ENCODE measurements at places on chromosomes 2 and 18.

DNA sequence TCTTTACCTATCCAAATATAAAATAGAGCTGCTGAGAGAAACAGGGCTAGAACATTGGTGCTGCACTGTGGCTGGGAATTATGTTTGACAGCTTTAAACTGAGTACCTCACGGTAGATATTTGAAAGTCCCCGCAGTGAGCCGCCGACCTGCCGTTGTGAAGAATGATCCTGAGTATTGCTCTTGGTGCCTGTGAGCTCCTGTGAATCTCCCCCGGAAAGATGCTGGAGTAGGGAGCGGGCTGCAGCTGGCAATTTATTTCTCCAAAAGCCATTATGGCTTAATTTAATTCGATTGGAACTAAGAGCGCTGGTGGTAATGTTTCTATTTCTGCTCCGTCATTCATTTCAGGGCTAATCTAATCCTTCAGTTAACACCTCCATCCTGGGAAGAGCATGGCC, 129.4 kb upstream of the TPO start:
- no peak for DNase-seq

DNA sequence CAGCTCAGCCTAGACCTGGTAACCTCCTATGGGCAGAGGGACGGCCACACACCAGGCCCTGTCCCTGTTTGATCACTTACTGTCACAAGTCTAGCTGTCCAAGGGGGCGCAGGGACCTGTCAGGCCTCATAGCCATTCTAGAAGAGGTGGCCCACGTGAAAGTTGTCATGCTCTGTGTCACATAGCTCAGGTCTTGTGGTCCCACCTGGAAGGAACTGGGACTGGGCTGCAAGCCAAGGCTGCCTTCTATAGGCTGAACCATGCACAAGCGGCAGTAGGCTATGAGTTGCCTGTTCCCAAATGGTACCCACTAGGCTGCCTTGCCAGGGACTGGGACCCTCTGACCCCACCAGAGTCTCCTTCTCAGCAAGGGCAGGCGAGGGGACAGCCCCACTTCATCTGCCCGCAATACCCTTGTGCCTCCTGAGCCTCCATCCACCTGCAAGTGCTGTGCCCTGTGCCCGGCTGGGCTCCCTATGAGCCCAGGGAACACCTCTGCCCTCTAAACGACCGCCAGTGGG, 177.5 kb downstream of the ANAPC1 start:
- no peak for DNase-seq

DNA sequence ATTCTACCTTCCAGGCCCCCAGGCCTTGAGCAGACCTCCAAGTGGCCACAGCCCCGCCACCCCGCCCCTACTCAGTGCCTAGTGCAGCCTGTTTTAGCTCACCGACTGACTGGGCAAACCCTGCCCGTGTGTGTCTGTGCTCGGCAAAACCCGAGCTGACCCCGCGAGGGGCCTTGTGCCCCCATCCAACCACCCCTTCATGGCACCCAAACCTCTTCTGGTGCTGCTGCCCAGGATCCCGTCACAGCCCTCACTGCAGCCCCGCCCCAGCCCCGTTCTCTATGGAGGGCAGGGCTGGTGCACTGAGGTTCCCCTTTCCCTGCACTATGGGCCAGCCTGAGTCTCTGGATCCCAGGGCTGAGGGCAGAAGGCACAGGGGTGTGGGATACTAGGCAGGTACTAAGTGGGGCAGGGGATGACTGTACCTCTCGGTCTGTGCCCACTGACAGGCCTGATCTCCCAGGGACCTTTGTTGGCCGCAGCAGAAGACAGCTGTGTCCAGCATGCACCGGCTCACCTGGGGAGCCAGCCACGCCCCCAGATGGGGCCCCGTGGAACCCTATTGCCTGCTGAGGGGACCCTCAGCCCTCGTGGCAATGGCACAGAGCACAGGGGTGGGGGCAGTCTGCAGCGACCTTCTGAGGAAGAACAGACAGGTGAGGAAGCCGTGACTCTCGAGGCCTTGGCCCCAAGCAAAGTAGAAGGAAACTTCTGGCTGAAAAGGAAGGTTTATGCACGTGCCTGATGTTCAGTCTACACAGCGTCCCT, 69.9 kb upstream of the OTOS start:
- no peak for DNase-seq

DNA sequence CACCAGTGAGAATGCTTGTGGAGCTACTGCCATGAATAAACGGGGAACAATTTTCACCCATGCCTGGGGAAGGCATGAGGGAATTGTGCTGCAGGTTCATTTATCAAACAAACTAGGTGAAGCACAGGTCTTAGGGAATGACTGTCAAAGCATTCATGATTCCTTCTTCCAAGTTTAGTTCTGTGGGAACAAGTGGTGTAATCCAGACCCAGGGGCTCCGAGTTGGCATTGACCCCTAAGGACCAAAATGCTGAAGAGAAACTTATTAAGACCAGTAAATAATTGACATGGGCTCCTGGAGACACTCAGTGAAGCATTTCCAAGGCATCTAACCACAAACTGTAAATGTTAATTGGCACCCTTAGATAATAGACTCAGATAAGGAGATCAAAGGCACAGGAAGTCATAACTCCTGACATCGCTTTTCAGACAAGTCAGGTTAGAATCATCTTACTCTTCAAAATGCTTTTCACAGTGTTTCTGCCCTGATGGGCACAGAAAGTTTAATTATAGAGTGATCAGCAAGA, 96.9 kb downstream of the SPP2 start:
- DNase-seq, result no peak

- DNase-seq, result no peak
Observed at GRCh38 chr2:33047939-33048338, 101.2 kb downstream of the LTBP1 start.

- DNase-seq, result no peak
Observed at GRCh38 chr18:74540652-74541421, 6.5 kb downstream of the CNDP1 start.

GRCh38 chr18:39326772-39327171, 1761.2 kb upstream of the CELF4 start:
- no peak for DNase-seq

Measured in NCI-H2107 (cell line).